ENCODE measurements at places on chromosomes 16 and 17.

DNA sequence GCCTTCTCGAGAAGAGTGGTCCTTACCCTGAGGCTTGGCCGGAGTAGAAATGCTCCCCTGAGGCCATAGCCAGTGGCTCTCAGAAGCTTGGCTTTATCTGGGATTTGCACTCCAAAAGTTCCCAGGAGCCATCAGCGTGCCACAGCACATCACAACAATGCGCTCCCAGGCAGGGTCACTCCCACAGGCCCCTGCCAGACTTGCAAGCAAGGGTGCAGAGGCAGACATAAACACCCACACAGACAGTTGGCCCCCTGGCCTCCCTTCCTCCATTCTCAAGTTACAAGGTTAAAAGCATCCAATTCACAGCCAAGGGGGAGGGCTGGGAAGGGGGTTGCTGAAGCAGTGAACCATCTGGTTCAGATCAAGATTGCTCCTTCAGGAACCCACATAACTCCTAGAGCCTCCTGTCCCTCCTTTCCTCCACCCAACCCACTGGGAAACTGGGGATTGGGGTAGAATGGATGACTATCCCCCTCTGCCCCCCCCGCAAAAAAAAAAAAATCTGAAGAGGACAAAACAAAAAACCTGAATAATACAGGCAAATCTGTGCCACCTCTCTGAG is 1.8 kb downstream of the ST3GAL2 start:
- DNase-seq = no peak

GRCh38 chr16:24140730-24141129 is 115.4 kb upstream of the CACNG3 start:
- DNase-seq = no peak

DNA sequence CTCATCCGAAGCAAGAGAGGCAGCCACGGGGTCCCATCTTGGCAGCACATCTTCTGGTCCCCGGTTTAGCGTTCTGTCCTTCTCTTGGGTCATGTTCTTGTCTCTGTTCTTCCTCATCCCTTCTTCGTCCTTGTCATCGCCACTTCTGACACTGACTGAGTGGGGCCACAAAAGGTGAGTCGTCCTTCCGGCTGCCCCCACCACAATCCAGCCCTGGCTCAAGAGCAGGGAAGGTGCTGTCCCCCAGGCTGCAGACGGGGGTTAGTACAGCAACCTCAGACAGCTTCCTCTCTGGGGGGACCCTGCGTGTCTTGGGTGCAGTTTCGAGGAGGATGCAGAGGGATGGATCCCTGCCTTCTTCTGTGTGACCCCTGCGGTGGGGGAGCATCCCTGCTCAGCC is 21.8 kb downstream of the NAA60 start:
- DNase-seq = no peak

DNA sequence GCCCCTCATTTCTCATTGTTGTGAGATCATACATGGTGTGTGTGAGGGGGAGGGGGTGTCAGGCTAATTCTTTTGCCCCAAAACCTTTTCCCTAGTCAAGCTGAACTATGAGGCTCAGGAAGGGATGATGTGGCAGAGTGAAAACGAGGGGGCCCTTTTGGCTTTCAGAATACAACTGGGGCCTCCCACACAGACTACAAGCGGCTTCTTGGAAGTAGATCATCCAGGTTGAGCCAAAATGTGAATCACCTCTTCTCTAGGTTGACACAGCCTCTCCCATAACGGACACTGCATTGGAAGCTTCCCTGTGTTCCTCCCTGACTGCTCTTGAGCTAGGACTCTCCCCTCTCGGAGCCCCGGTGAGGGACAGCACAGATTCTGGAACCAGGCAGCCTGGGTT is 2.3 kb upstream of the ALKBH5 start:
- no peak for DNase-seq

GRCh38 chr17:12623220-12623848 is 42.4 kb upstream of the MYOCD start:
- DNase-seq = no peak

DNA sequence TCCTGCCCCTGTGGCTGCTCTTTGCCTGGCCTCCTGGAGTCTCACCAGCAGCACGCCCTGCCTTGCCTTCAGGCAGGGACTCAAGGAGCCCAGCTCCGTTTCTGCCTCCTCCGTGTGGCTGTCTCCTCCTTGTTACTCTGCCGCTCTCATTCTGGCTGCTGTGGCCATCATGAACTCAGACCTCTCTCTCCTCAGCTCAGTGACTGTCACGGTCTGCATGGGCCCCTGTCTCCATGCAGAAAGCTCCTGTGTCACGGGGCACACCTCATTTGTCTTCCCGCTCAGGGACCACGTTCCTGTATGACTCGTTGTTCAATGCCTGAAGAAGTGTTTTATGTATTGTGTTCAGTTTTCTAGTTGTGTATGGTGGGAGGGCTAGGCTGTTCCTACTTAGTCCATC is 25.3 kb downstream of the RPTOR start:
- no peak for DNase-seq

Data from CD4-positive, alpha-beta T cell (primary cell).